Gastrocnemius medialis (tissue), 4 donors: ENCODE measurements at places on chromosomes 12 and 14. TPM values are rescaled to one million over a fixed set of nuclear protein-coding genes. Genes with fewer than 3 reads are reported as not detected.

ABCD2 gene
- total RNA-seq, result 0.07 TPM

CD69 gene
- total RNA-seq, result 0.51 TPM

CCDC175 gene
- not detected for total RNA-seq

TMEM119 gene
- total RNA-seq, result not detected

IAPP gene
- not detected for total RNA-seq

RPL10L gene
- total RNA-seq, result not detected

TMTC1 gene
- total RNA-seq, result 43.1 TPM

ACOT4 gene
- total RNA-seq, result 1.2 TPM

MYF5 gene
- 9.3 TPM for total RNA-seq

DLGAP5 gene
- total RNA-seq, result not detected

XPOT gene
- 27.1 TPM for total RNA-seq

SLC5A8 gene
- total RNA-seq, result not detected

AMDHD1 gene
- total RNA-seq, result not detected

TAC3 gene
- not detected for total RNA-seq

GPR68 gene
- total RNA-seq, result not detected

GPR137C gene
- 0.42 TPM for total RNA-seq

MORN3 gene
- not detected for total RNA-seq

PIANP gene
- not detected for total RNA-seq

SMIM41 gene
- not detected for total RNA-seq

TSHR gene
- not detected for total RNA-seq

CD27 gene
- total RNA-seq, result 0.55 TPM

LRCOL1 gene
- 0.83 TPM for total RNA-seq

DBX2 gene
- total RNA-seq, result not detected

NPFF gene
- not detected for total RNA-seq

ASB2 gene
- 737 TPM for total RNA-seq

GAS2L3 gene
- 0.67 TPM for total RNA-seq

KLRB1 gene
- not detected for total RNA-seq

RFX4 gene
- total RNA-seq, result not detected

NGB gene
- not detected for total RNA-seq

KIF26A gene
- total RNA-seq, result 0.59 TPM

TSPAN8 gene
- 33.7 TPM for total RNA-seq

CEBPE gene
- total RNA-seq, result not detected

NID2 gene
- 1.9 TPM for total RNA-seq

CDKN3 gene
- total RNA-seq, result 1.3 TPM

TMEM179 gene
- not detected for total RNA-seq
